ENCODE measurements at places on chromosomes 16 and 17.

- no peak for DNase-seq
Measured at GRCh38 chr16:49495596-49496355, 122.2 kb downstream of the C16orf78 start.

DNA sequence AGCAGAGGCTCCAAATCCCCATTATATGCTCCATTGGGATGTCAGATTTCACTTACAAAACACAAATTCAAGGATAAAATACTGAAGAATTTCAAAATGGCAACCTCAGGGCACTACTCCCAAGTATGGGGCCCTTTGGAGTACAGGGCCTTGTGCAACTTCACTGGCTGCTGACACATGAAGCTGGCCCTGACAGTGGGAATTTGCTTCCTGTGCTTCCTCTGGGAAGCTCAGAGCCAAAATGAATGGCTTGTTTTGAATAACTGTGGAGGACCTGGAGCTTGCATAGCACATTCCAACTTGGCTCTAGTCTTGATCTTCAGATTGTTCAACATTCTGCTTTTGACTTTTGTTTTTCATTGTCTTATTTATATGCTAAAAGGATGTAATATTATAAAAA is 52.3 kb upstream of the HNF1B start:
- DNase-seq, result no peak

GRCh38 chr17:50056217-50056960 is 479 bp downstream of the ITGA3 start:
- no peak for DNase-seq

- DNase-seq, result peak; percentile 74
Measured at GRCh38 chr17:73952082-73952479, 251.4 kb upstream of the RPL38 start.

GRCh38 chr17:57002904-57003303 is 25.0 kb downstream of the SCPEP1 start:
- no peak for DNase-seq

DNA sequence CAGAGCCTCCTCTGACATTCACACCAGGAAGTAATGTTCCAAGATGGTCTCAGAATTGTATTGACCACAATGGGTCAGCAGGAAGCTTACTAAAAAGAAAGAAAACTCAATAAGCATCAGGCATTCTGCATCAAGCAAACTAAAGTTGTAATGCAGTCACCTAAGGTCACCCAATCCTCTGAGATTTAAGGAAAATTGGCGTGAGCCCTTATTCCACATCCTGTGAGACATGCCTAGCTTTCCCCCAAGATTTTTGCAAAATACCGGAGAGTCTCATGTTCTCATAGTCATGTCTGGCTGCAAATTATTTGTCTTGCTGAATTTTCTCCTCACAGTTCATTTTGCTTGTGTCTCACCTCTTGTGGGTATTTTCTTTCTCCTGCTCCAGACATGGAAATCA is 417.1 kb upstream of the SOX9 start:
- DNase-seq, result no peak

- no peak for DNase-seq
Measured at GRCh38 chr17:13346996-13347762, 254.6 kb downstream of the HS3ST3A1 start.

- no peak for DNase-seq
Measured at GRCh38 chr16:17793354-17793753, 322.6 kb upstream of the XYLT1 start.
